ENCODE measurements at places on chromosomes 5 and 9.

- no peak for DNase-seq
Measured at GRCh38 chr9:89729954-89730530, 125.2 kb downstream of the GADD45G start.

- DNase-seq = peak; percentile 18
Measured at GRCh38 chr5:1386274-1386717, 41.4 kb upstream of the CLPTM1L start.

DNA sequence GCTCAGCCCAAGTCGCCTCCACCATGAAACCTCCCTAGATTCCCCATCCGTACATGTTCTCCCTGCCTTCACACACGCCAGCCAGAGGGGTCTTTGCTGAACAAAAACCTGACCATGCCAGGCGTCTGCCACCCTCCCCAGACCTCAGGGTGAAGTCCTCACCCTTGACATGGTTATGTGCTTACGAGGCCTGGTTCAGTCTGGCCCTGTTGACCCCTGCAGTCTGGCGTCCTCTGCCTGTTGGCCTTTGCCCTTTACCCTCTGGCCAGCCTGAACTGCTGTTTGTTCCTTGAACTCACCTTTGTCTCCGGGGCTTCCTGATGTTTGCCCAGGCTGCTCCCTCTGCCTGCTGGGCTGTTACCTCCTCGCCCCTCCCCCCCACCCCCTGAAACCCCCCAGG is 29.8 kb downstream of the NCS1 start:
- DNase-seq = no peak

GRCh38 chr9:14693251-14693861 is at the start of gene ZDHHC21:
Gene ZDHHC21 (minus strand): TSS chr9:14693432. CDS start chr9:14674340, 19,092 bp downstream.
- peak; percentile 44 for DNase-seq

- DNase-seq = no peak
Measured at GRCh38 chr5:41842777-41843176, 27.4 kb downstream of the OXCT1 start.

DNA sequence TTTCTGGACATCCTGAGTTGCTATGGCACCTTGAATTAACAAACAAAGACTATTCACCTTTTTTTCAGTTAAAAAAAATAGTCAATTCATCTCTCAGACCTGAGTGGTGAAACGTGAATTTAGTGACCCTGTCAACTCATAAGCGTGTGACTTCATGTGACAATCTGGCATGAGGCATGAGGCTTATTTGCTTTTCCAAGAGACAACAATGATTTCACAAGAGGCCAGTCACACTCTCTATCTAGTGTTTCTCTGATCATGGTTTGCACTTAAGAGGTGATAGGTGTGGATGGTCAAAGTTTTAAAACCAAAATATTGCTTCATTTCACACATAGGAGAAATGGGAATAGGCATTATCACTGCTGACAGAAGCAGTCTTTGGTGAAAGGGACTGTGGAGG is 559.6 kb upstream of the ACO1 start:
- no peak for DNase-seq

DNA sequence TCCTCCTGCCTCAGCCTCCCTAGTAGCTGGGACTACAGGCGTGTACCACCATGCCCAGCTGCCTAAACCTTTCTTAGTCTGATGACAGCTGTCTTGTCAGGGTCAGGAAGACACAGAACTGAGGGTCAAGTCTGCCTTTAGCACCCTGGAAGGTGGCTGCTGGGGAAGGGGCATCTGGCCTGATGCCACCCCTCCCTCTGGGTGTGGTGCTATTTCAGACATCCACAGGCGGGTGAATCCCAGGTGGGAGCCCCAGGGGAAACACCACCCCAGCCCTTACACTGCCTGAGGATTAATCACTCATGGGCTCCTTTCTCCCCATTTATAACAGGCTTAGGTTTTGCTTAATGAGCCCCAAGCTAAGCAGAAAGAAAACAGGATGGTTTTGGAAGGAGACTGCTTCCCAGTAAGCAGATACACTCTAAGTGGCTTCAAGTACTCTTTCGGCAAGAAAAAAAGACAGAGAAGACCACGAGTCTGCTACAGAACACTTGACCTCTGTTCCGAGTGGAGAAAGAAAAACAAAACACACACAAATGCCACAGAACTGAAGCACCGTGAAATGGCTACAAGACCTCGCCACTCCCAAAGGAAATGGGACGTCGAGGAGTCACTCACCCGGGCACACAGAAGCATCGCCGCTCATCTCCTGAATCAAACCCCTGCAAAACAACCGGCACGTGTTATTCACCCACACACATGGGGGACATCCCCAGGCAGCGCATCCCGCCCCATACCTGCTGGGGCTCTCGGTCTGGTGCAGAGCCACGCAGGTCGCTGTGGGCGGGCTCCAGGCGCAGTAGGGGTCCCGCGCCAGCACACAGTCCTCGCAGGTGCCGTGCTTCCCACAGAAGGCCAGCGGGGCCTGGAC is 62.4 kb downstream of the SECISBP2 start:
- no peak for DNase-seq

DNA sequence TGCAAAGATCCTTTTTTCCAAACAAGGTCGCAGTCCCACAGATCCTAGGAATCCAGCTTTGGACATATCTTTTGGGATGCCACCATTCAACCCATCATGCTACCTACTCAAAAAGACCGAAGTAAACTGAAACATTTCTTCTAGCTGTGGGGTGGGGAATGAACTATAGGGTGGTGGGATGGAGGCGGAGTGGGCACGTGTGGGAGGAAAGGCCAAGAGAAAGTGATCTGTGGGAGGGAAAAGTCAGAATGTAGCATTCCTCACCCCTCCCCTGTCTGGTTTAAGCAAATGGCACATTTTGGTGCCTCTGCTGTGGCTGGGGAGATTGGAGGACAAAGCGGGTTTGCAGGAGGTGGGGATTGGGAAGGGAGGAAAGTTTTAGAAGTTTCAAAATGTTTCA is 59.2 kb upstream of the IL17B start:
- DNase-seq = no peak

- DNase-seq = no peak
Measured at GRCh38 chr5:116371935-116372334, 202.7 kb downstream of the SEMA6A start.

GRCh38 chr5:24142341-24142740 is 502.4 kb downstream of the CDH10 start:
- no peak for DNase-seq

- no peak for DNase-seq
Measured at GRCh38 chr9:4494332-4494731, 4.1 kb downstream of the SLC1A1 start.

GRCh38 chr9:129783516-129784361 is 19.2 kb upstream of the TOR1B start:
- DNase-seq = peak; percentile 40

DNA sequence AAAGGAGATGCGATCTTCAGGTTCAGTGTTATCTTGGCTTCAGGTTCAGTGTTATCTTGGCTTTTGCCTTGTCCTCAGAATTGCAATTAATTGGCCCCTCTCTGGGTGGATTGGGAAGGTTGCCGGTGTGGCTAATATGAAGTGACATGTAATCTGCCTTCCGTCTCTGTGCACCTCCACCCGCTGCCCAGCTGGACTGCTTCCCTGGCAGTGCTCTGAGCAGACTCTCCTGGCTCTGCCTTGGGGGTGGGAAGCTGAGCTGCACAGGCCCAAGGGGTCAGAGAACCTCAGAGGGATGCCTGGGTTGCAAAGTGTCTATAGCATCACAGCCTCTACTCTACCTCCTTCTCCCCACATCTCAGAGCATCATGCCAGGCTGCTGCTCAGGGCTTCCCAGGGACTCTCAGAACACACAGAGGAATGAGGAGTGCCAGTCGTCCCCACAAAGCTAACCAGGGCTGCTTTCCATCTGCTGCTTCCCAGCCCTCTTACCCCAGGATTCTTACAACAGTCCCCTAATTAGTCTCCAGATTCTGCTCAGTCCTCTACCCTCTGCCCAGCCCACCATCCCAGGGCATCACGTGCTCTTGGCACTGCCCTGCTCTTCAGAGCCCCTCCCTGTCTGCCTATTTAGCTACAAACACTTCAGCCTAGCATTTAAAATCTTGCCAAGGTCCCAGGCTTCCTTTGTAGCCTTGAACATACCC is 54.4 kb upstream of the AFAP1L1 start:
- DNase-seq = no peak

DNA sequence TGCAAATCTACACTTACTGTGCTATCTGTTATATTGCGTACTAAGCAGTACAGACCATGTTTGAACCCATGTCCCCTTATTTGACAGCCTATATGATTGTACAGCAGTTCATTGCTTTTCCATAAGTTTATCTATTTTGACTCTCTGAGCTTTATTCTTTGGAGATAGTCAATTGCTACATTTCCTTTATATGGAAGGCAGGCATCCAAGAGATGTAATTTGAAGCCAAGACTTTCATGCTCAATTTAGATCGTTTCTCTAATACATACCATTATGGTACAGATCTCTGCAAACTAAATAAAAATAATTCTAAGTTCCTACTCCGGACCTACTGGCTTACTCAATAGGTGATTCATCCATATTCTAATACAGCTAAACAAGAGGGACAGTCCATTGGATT is 424.8 kb downstream of the TMEM38B start:
- DNase-seq = no peak

- DNase-seq = no peak
Measured at GRCh38 chr5:58149345-58149744, 310.5 kb downstream of the PLK2 start.

GRCh38 chr5:112921833-112922817 is at the start of gene REEP5:
Gene REEP5 (minus strand): TSS chr5:112922227. CDS start chr5:112922190, 37 bp downstream.
- DNase-seq = peak; percentile 72

DNA sequence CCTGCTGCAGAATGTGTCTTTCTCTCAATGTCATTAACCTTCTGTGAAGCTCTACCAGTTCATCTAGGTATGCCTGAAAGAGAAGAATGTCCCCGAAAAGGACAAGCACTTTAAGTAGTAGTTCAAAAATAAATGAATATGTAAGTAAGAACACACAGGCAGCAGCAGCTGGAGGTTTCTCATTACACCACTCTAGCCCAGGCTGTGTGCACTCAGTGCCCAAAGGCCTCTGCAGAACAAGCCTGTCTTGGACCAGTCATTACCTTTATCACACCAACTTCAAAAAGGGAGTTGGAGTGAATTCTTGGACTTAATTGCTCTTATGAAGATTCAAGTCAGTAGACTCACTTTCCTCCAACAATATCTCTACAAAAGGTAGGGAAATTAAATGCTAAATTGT is 268.8 kb downstream of the MLLT3 start:
- no peak for DNase-seq

All from stimulated activated CD8-positive, alpha-beta memory T cell treated with anti-CD3 and anti-CD28 coated beads, Interleukin-15, amount 100 ng/mL, for 24 hours (primary cell).